Hepatocyte (in vitro differentiated cells): ENCODE measurements at places on chromosomes 13 and 19. TPM values are rescaled to one million over a fixed set of nuclear protein-coding genes. Genes with fewer than 3 reads are reported as not detected.

DNA sequence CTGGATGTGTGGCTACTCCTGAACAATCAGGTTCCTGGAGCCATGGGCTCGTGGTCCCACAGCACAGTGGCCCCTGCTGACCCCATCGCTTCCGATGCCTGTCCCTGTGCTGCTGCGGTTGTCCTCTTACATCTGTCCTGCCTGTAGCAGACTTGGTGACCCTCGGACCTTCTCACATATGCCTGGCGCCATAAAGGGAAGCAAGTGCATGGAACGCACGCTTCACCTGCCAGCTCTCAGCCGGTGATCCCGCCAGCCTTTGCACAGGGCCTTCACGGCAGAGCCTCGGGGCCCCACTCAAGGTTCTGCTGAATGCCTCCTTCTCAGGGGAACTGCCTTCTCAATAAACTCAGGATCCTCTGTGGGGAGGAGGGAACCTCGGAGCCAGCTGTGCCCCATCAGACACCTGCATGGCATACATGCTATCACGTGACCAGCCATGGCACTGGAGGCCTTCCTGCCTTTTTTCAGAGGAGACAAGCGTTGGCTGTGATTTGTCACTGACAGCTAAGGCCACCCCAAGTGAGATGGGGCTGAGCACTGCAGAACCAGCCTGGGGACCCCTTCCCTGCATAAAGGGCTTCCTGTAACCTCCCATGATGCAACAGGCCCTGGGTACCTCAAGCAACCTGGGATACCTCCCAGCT lies 24.3 kb downstream of the PEPD start:
- H3K4me3 ChIP-seq = no peak overlapping the region
- no peaks in the 10 kb centered on the region for H3K36me3 ChIP-seq
- H3K27ac ChIP-seq = no peak overlapping the region

DNA sequence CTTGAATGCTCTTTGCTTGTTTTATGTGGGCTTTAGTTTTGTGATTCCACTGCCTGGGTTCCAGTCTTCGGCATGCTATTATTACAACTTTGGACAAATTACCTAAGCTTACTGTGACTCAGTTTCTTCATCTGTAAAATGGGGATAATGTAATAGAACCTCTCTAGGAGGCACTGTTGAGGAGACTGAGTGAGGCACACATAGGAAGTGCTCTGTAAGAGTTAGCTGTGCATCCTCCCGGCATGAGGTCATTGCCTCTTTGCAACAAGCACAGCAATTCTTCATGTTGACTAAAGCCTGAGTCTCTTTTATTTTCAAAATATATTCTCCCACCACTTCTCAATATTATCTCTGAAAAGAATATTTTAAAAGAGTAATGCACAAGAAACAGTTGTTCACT lies 227.4 kb downstream of the DLEU7 start:
- H3K4me3 ChIP-seq = no peak overlapping the region
- no peaks in the 10 kb centered on the region for H3K27me3 ChIP-seq
- H3K27ac ChIP-seq = no peak overlapping the region
- no peaks in the 10 kb centered on the region for H3K4me1 ChIP-seq

DNA sequence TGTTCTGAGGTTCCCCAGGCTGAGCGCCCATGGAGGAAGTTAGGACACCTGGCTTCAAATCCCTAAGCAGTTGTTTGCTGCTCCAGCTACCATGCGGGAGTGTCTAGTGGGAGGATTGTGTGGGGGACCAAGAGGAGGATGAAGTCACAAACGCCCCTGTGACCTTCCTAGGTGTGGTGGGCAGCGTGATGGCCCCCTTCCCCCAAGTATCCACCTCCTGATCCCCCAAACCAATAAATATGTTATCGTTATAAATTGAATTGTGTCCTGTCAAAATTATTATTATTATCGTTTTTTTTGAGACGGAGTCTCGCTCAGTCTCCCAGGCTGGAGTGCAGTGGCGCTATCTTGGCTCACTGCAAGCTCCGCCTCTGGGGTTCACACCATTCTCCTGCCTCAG lies at the start of gene SLC25A41:
Gene SLC25A41 (minus strand): TSS at position 101 of the 400 bp plus-strand sequence. CDS start 70 bp downstream, at position 31.
- DNase-seq = no peak

Gene ZFP14
- 6.0 and 6.1 TPM in 2 replicates for polyA plus RNA-seq

Gene PRKCG
- polyA plus RNA-seq = 0.18 and 0.68 TPM in 2 replicates

Gene WDR88
- polyA plus RNA-seq = 0.11 and 0.61 TPM in 2 replicates

Gene ZNF699
- 0.94 and 1.6 TPM in 2 replicates for polyA plus RNA-seq
